ENCODE measurements at places on chromosomes 1 and 21.

DNA sequence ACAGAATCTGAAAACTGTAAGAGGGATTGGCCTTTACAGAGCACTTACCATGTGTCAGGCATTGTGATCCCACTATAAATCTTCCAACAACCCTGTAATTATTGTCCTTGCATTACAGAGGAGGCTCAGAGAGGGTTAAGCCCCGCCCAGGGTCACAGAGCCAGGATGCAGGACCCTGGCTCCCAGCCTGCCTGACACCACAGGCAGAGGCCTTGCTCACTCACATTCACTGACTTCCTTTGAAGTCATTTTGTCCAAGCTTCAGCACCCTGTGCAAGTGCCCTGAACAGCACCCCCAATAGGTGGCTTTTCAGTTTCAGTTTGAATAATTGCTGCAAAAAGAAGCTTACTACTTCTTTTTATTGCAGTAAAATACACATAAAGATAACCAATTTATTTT is 256.8 kb upstream of the NFIA start:
- no peak for DNase-seq

- no peak for DNase-seq
Observed at GRCh38 chr1:66243548-66244130, 290.3 kb upstream of the SGIP1 start.

GRCh38 chr1:234772345-234773147 is 162.6 kb upstream of the IRF2BP2 start:
- peak; percentile 98 for DNase-seq

GRCh38 chr1:231041719-231042261 is 1.7 kb upstream of the FAM89A start:
- no peak for DNase-seq

DNA sequence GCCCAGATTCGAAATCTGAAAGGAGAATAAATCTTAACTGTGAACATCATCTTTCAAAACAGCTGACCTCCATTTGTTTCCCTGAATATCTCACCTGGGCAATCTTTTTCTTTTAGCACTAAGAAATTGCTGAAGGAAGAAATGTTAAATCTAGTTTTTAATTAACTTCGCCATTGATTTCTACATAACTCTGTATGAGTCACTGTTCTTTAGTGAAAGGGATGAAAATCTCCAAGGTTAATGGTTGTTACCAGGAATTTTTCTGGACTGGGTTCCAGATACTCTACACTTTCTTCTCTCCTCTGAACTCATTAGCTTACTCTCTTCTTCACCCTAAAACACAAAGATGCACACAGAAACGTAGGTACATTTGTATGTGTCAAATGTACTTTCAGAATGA is 235.7 kb downstream of the BACH1 start:
- no peak for DNase-seq

- DNase-seq: no peak
Observed at GRCh38 chr1:117932576-117932975, 3.0 kb downstream of the WDR3 start.

DNA sequence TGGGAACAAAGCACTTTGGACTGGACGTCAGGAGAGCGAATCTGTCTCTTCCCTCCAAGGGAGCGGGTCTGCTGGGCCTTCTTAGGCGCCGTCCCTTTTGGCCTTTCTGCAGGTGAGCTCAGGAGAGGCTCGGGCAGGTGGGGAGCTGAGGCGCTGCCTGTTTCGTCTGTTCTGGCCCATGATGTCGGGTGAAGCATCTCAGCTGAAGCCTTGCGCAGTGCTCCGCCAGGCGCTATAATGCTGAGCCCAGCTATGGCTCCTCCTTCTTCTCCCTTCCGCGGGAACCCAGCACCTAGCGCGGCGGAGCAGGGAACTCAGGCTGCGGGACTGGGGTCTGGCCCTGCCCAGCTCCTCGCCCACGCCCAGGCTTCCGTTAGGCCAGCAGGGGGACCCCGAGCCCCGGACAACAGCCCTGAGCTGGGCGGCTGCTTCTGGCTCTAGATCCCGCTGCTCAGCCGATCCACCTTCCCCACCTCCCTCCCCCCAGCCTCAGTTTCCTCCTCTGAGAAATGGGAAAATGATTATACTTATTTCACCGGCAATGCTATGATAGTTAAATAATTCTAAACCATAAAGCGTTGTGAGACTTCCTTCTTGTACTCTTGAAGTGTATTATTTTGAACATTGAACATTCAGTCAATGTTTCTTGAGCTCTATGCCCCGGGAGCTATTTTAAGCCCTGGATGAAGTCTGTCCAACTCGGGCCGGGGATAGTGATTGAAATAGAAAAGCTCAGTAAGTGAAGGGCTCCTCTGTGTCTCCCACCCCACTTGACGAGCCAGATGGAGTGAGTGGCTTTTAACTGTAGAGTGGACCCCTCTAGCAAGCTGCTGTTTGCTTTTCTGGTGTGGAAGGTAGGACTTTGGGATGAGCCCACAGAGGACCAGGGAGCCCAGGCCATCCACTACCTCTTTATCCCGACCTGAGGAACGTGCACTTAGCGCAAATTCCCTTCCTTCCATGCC is 9.6 kb upstream of the ADORA1 start:
- DNase-seq: peak; percentile 89

GRCh38 chr1:200550367-200550766 is 70.2 kb downstream of the KIF14 start:
- DNase-seq: no peak

GRCh38 chr1:22291494-22291893 is 148.6 kb upstream of the WNT4 start:
- DNase-seq: no peak

- DNase-seq: no peak
Observed at GRCh38 chr1:183730886-183731573, 73.9 kb upstream of the RGL1 start.

GRCh38 chr1:201223852-201224665 is 33.4 kb downstream of the IGFN1 start:
- DNase-seq: no peak

- DNase-seq: no peak
Observed at GRCh38 chr1:3821447-3821846, 25.1 kb upstream of the LRRC47 start.

- DNase-seq: peak; percentile 36
Observed at GRCh38 chr1:89910780-89911179, 84.1 kb upstream of the ZNF326 start.

- no peak for DNase-seq
Observed at GRCh38 chr1:247387565-247387964, 28.4 kb upstream of the NLRP3 start.

DNA sequence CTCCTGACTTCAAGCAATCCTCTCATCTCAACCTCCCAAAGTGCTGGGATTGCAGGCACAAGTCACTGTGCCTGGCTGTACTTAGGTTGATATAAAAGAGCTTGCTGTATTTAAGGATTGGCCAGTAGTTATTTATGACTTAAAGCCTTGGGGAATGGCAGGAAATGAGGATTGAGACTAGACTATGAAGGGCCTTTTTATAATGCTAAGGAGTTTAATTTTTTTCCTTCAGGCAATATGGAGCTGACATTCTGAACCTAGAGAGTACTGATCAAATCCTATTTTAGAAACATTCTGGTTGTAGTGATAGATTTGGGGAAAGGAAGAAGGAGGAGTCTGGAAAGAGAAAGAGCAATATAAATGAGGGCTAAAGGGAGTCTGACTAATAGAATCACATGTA is 44.7 kb downstream of the MSH4 start:
- DNase-seq: no peak

DNA sequence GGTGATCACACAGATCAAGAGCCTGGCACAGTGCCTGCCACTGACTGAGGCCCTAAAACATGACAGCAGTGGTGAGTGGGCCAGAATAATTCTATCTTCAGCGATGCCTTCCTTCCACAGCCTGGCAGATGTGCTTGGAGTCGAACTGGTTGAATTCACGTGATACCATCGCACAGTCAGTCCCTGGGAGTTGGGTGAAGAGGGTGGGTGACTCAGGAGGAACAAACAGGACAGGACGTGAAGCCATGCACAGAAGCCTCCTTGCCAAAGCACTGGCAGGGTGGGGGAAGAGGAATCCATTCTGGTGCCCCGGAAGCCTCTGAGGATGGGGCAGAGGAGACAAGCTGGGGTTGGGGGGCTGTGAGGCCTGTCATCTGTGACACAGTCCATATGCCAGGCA is 80.3 kb upstream of the WNT4 start:
- no peak for DNase-seq

GRCh38 chr21:31786164-31786920 is 54.4 kb upstream of the SCAF4 start:
- no peak for DNase-seq

DNA sequence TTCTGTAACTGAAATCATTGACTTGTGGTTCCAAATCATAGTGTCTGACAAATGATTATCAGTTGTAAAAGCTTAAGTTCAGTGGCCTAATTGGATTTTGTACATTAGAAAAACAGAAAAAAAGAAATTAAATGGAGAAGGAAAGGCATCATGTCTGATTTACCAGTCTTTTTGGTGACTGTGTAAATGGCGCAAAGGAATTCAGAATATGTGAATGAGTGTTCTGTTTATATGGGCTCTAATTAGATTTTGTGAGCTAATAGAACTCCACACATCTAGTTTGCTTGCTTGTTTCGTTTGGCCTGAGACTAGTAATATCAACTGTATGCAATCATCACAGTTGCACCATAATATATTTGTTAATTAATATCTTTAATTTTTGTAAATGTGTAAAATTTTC is 151.7 kb downstream of the PLA2G4A start:
- DNase-seq: no peak

GRCh38 chr1:66445492-66446181 is 88.3 kb upstream of the SGIP1 start:
- no peak for DNase-seq

DNA sequence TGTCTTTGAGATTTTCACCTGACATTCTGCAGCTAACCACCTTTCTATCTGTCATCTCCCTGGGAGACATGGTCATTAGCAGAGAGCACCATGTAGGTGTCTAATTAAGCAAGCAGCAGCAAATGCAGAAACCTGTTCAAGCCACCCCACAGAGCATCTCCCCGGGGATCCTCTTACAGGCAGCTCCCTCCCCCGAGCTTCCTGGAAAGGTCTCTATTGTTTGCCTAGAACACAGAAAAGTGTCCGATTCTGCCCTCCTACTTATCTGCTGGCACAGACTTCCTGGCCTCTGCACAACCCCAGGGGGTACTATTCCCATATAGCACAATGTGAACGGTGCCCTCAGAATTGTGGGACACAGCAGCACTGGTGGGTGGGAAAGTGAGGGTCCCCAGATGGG is 46.1 kb downstream of the PLEKHA6 start:
- DNase-seq: no peak

GRCh38 chr1:198254521-198254920 is 97.7 kb downstream of the NEK7 start:
- peak; percentile 42 for DNase-seq

DNA sequence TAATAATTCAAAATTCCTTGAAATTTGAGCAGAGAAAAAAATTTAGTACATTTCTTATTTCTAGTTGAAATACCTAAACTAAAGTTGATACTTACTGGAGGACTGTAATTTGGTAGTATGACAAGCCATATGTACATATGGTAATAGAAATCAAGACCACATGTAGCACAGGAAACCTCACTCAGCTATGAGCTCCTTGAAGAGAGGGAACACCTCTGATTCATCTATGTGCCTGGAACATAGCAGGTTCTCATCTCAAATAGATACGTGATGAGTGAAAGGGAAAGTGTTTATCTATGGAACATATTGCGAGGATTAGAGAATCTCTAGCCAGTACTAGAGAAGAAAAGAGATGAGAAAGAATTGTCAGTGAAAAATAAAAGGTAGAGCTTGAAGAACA is 47.9 kb upstream of the GNG4 start:
- no peak for DNase-seq

DNA sequence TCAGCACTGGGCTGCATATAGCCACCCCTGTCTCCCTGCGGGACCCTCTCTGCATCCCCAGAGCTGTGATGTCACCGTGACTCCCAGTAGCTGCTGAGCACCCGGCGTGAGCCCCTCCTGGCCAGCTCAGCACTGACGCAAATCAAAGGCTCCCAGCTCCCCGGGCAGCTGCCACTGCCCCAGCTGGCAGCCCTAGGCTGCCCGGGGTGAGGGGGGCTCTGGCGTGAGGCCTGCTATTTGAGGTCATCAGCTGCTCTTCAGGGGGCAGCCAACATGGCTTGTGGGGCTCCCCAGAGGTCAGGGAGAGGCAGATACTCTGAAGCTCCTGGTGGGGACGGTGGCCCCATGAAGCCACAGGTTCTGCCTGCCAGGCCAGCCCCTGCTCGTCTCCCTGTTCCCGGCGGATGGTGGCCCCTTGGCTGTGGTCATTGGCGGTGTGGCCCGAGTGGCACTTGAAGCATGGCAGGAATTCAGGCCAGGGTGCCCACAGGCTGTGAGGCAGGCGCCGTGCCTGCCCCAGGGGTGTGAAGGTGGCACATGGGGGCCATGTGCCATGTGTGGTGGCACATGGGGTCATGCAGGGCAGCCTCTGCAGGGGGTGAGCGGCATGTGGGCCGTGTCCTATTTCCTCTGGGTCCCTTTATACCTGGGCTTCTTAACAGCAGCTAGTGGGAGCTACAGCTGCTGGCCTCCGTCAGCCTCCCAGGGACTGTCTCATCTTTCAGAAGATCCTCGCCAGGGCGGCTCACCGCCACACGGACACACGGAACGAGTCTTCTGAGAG is 85.4 kb downstream of the SIK1 start:
- no peak for DNase-seq

DNA sequence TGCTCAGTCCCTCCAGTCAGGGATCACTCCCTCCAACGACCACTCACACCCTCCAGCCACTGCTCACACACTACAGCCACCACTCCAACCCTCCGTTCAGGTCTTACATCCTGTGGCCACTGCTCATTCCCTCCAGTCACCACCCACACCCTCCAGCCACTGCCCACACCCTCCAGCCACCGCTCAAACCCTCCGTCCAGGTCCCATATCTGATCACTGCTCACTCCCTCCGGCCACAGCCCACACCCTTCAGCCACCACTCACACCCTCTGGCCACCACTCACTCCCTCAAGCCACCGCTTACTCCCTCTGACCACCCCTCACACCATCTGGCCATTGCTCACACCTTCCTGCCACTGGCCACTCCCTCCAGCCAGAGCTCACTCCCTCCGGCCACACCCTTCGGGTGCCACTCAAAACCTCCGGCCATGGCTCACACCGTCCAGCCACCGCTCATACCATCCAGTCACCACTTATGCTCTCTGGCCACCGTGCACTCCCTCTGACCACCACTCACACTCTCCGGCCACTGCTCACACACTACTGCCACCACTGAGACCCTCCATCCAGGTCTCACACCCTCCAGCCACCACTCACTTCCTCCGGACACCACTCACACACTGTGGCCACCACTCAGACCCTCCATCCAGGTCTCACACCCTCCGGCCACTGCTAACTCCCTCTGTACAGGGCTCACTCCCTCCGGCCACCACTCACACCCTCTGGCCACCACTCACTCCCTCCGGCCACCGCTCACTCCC is 4.7 kb upstream of the TFF1 start:
- no peak for DNase-seq

GRCh38 chr1:53107570-53108322 is 34.7 kb downstream of the SLC1A7 start:
- peak; percentile 90 for DNase-seq

GRCh38 chr1:215181518-215181917 is 99.0 kb downstream of the KCNK2 start:
- no peak for DNase-seq

GRCh38 chr1:10185759-10186158 is 24.6 kb upstream of the KIF1B start:
- no peak for DNase-seq

- no peak for DNase-seq
Observed at GRCh38 chr1:61253059-61253735, 170.8 kb downstream of the NFIA start.

- peak; percentile 80 for DNase-seq
Observed at GRCh38 chr1:244964112-244964971, 100.0 kb upstream of the HNRNPU start.

- no peak for DNase-seq
Observed at GRCh38 chr1:169339773-169340172, 27.8 kb downstream of the NME7 start.

GRCh38 chr1:53408013-53408754 is 51.0 kb upstream of the DMRTB1 start:
- DNase-seq: no peak
